ENCODE measurements at places on chromosomes 6 and 20.
A peak's percentile ranks its signal among the peaks of the same experiment; 100 is the strongest.

GRCh38 chr6:158080849-158081656 is 87.0 kb downstream of the SERAC1 start:
- no peak for DNase-seq

GRCh38 chr6:147905711-147906110 is 397.2 kb downstream of the SAMD5 start:
- DNase-seq, result peak; percentile 72

DNA sequence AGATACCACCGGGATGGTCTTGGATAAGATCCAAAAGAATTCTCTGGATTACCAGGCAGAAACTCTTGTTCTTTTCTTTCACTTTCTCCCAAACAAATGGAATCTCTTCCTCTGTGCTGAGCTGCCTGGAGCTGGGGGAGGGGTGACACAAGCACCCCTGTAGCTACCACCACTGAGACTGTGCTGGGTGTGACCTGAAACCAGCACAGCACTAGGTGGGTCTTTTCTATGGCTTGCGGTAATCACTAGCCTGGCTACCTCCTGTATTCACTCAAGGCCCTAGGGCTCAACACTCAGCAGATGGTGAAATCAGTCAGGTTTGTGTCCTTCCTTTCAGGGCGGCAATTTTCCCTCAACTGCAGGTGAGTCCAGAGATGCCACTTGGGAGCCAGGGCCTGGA is 122.4 kb upstream of the CENPW start:
- DNase-seq, result no peak

- no peak for DNase-seq
These were observed 76.8 kb upstream of the NXT1 start for GRCh38 chr20:23273776-23274175.

DNA sequence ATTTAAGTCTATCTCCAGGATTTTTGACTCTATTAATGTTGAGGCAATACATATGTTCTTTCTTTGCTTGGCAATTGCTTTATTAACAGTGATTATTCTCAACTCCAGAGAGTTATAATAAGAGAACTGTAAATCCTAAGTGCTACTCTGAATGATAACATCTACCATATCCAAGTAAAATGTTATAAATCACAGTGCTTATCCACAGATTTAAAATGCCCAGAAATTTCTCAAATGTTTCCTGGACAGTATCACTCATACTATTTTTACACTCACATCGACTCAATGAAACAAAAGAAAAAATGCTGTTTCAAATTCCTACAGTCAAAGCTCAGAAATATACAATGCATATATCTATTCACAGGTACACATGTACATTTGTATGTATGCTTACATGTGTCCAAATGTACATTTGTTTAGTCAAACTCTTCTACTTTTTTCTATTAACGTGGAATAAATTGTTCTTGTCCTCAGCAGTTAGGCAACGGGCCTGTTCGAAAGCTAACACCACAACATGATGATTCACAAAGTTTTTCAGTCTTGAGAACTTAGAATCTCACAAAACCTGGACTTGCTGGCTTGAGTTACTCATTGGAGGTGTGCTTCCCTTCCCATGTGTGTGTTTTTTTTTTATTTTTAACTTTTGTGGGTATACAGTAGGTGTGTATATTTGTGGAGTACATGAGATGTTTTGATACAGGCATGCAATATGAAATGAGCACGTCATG is 193.0 kb downstream of the GJA10 start:
- DNase-seq, result peak; percentile 86

GRCh38 chr6:160102956-160103824 is 18.4 kb upstream of the SLC22A1 start:
- DNase-seq, result peak; percentile 46

DNA sequence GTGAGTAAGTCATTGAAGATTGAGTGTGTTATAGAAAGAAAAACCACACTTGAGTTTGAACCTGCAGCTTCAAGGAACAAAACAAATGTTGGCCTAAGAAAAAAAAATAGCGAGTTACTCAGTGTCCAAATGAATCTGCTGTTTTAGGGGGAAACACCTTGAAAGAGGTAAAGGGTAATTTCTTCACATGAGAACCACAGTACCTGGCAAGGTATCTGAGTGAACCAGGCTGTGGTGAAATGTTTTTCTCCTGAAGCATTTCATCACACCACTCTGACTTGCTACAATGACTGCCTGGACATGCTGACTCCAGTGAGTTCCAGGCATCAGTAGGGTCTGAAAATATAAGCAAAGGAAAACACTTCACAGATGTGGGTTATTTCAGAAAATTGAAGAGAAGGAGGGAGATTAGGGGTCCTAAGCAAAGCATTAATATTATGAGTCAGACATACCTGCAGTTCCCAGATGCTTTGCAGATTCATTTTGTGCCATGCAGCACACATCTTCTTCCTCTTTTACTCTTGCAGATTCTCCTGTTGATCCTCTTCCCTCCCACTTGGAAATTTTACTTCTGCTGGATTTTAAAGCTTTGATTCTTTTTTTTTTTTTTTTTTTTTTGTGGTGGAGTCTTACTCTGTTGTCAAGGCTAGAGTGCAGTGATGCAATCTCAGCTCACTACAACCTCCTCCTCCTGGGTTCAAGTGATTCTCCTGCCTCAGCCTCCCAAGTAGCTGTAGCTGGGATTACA is 206.2 kb upstream of the SGK1 start:
- DNase-seq, result peak; percentile 15

GRCh38 chr20:43909720-43910119 is 4.9 kb upstream of the TOX2 start:
- no peak for DNase-seq

- DNase-seq, result no peak
These were observed 133.0 kb downstream of the GMPR start for GRCh38 chr6:16371401-16371800.

DNA sequence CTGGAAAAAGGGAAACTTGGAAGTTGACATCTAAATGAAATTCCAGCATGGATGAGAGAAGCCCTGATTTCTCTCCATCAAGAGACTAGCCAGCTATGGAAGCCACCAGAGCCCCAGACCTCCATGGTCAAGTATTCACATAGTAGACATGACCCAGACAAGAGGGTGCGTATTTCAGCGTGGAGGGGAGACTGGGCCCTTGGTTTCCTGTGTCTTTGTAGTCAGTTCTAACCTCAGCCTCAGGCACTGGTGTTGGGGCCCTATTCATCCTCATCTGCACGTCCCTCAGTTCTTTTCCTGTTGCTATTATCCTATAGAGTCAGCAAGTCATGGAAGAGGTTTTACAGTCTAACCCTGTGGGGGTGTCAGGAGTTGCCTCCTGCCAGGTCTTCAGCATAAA is 12.5 kb downstream of the GNL1 start:
- no peak for DNase-seq

- no peak for DNase-seq
These were observed 25.7 kb downstream of the WFDC3 start for GRCh38 chr20:45765980-45766379.

GRCh38 chr6:53894091-53894490 is 99.3 kb downstream of the LRRC1 start:
- peak; percentile 54 for DNase-seq

DNA sequence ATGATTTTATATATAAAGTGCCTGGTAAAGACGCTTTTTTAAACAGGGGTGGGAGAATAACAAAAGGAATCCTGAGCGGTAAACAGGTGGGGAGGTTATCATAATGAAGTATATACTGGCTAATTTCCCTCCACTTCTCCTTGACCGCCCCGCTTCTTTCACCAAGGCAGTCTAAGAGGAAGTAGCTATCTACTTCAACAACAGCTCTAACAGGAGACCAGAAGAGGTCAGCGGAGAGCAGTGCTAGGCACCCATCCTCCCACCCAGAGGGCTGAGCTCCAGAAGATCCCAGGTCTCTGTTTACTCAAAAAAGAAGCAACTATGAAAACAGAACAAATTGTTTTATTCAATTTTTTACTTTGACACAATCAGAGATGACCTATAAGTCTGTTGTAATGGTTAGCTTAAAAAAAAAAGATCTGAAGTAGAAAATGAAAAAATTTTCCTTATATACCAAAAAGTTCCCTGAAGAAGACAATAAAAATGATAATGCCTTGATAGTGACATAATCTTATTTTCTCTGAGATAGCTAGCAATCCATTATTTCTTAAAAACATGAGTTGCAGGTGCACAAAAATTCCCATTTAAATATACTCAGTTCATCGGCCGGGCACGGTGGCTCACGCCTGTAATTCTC is 141.1 kb downstream of the PDSS2 start:
- peak; percentile 67 for DNase-seq

GRCh38 chr6:33599413-33599938 is 19.4 kb upstream of the BAK1 start:
- DNase-seq, result no peak

- no peak for DNase-seq
These were observed 81.9 kb upstream of the HIVEP1 start for GRCh38 chr6:11930240-11930639.

- no peak for DNase-seq
These were observed 37.0 kb upstream of the XRN2 start for GRCh38 chr20:21266191-21266536.
